HCEC 1CT (cell line): ENCODE measurements at places on chromosomes 11 and 22.

DNA sequence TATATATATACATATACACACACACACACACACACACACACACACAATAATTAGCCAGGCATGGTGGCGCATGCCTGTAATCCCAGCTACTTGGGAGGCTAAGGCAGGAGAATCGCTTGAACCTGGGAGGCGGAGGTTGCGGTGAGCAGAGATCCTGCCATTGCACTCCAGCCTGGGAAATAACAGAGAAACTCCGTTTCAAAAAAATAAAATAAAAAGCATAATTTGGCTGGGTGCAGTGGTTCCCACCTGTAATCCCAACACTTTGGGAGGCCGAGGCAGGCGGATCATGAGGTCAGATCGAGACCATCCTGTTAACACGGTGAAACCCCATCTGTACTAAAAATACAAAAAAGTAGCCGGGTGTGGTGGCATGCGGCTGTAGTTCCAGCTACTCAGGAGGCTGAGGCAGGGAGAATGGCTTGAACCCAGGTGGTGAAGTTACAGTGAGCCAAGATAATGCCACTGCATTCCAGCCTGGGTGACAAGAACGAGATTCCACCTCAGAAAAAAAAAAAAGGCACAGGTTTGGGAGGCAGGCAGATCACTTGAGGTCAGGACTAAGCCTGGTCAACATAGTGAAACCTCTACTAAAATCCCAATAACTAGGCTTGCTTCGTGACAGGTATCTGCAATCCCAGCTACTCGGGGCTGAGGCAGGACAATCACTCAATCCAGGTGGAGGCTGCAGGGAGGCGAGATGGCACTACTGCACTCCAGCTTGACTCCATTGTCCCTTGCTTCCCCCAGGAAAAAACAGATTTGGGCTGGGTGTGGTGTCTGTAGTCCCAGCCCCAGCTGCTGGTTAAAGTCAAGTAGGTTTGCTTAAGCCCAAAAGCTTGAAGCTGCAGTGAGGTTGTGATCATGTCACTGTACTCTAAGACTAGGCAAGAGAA is 11.8 kb upstream of the WDR74 start:
- DNase-seq, result no peak

- no peak for DNase-seq
Measured at GRCh38 chr11:71535825-71536224, 2.0 kb upstream of the KRTAP5-8 start.

- no peak for DNase-seq
Measured at GRCh38 chr11:8963569-8964323, 496 bp downstream of the TMEM9B start.

GRCh38 chr11:7353100-7353499 is 101.4 kb downstream of the SYT9 start:
- peak; percentile 25 for DNase-seq

DNA sequence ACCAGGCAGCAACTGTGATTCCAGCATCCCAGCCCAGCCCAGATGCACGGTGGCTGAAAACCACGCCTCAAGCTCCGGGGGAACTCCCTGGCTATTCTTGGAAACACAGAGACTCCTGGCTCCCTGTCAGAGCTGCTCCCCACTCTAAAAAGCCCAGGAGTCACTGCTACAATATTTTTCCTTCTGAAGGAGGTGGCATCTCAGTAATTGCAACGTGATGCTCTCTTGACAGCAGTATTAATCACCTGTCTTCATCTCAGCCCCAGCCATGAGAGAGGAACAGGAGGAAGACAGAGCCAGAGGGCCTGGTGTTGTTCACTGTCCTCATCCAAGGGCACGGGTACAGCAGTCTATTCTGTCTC is 26.9 kb downstream of the DRD2 start:
- DNase-seq, result no peak

DNA sequence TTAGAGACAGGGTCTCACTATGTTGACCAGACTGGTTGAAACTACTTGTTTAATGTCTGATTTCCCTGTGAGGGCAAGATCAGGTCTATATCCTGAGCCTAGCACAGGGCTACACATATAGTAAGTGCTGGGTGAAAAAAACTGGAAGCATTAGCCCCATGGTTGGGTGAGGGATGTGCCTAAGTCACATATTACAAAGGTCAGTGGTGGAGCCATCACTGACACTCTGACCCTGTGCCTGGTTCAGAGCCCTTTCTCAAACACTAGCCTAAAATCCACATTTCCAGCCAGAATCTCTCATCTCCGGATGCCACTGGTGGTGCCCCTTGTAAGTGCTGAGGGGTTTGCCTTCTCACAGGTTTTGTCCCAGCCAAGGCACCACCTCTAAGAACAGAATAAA is 9.0 kb downstream of the TBC1D10A start:
- no peak for DNase-seq

DNA sequence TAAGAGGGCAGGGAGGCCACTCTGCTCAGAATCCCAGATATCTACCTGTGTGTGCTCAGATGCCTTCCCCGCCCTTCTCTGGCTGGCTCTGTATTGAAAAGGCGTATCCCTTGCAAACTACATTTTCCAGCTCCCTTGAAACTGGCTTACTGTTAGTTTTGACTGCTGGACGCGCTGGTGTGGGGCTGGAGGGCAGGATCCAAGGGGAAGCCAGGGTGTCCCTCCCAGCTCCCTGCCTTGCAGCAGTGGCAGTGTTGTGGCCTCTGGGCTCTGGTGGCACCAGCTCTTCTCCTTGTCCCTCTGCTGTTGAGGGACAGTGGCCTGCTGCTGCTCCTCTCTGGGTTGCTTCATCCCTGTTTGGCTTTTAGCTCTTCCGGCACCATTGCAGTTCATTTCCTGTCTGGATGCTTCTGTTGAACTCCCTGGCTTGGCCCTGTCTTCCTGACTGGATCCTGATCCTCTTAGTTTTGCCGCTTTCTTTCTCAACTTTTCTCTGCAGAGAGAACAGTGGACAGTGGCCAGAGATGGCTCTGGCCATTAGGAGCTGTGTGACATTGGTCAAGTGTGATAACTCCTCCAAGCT is 107.1 kb upstream of the PARVA start:
- no peak for DNase-seq

- no peak for DNase-seq
Measured at GRCh38 chr11:108592591-108593213, 866 bp downstream of the EXPH5 start.

DNA sequence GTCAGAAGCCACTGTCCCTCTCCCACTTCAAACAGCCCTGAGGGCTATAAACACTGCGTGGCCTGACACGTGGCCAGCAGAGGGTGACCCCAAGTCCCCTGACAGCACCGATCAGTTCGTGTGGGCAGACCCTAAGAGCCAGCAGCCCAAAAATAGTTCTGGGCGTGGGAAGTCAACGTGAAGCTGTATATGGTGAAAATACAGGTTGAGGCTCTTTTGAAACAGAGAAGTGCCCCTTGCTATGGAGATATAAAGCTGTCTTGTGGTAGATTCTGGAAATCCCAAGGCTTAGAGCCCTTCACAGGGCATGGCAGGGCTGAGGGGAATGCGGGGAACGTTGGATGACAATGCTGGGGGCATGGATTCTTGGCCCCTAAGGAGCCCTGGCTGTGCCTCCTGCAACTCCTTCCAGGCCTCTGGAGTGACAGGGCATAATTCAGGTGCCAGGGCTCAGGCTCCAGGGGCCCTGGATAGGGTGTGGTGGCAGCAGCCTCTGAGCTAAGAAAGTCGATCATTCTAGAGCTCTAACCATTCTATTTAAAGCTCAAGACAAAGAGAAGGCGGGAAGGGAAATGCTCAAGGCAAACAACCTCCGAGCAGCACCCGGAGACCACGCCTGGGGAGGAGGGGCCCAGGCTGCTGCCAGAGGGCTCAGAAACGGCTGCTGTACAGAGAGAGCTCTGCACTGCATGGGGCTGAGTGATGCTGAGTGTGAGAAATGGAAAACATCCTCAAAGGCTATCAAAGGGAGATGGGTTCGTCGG is 60.4 kb upstream of the CD5 start:
- DNase-seq, result no peak

DNA sequence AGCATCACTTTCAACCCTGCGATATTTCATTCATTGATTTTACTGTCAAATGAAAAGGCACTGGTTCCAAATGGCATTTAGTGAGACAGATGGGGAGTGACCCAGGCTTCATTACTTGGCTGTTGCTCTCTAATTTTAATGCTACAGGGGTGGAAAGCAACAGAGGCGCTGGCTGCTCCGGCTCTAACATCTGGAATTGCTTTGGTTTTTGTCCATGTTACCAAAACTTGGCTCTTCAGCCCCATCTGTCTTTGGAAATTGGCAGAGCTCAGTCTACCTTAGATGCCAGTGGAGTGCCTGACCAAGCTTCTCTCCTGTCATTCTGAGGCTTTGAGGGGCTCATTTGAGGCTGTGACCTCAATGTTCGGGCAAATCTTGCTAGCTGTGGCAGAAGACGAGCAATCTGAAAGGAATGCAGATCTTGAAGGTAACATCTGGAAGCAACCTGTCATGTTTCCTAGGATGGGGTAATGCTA is 409.5 kb upstream of the SYN3 start:
- DNase-seq, result no peak

DNA sequence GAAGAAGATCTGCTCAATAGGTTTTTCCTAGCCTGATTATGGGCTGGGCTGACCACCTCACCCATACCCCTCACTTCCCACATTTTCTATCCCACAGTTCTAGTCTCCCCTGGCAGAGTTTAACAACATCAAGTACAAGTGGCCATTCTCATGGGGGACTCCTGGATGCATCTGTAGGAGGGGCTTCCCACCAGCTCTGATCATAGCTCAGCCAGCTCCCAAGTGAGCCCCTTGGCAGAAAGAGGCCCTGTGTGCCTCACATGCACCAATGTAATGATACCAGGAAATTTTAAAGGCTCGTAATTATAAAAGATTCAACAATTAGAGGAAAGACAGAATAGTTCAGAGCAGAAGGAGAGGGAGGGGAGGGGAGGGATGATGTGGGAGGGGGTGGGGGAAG is 144.2 kb upstream of the SYT13 start:
- no peak for DNase-seq

- DNase-seq, result no peak
Measured at GRCh38 chr11:21485006-21485405, 707.9 kb upstream of the ANO5 start.

DNA sequence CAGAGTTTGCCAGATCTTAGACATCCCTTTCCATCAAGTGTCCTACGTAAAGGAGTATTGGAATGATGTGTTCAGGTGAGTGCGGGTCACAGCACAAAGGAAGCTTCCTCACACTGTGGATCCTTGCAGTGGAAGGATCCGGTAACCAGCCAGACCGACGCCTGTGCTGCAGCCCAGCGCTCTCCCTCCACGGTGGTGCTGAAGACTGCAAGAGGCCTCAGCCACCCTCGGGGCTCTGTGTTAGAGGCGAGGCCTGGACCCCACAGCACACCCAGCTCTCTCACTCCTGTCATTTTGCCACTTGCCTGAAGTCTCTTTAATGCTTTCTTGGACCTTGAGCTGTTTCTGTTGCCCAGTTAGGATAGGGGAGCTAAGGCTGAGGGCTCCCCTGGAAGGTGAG is 2.4 kb downstream of the TRMU start:
- no peak for DNase-seq

DNA sequence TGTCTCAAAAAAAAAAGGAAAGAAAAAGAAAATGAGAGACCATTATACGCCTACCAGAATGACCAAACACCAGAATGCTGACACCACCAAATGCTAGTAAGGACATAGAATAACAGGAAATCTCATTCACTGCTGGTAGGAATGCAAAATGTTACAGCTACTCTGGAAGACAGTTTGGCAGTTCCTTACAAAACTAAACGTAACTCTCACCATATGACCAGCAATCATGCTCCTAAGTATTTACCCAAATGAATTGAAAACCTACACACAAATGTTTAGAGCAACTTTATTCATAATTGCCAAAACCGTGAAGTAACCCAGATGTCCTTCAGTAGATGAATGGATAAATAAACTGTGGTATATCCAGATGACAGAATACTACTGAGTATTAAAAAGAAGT is 7.2 kb downstream of the CHKA start:
- DNase-seq, result no peak

DNA sequence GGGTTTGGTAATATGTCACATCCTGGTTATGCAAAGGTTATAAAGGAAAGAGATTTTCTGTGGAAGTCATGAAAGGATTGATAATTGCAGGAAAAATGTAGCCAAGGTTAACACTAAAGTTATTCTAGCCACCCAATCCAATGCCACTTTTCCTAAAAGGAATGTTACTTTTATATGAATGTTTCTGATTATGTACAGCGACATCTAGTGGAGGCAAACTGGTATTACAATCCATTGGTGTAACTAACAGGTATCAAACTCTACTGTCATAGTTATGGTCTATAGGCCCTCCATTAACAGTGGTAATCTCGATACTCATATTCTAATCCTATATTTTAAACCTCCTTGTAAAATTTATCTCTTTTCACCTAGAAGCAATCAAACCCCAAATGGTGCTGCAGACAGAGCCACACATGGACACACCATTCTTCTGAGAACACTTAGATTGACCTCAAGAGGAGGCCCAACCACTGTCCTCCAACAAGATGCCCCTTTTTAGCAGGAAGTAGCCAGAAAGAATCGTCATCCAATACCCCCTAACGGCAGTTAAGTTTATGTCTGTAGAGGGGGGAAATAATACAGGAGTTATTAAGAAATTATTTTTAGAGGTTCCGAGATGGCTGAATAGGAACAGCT is 74.9 kb upstream of the RAG2 start:
- DNase-seq, result peak; percentile 32

- DNase-seq, result no peak
Measured at GRCh38 chr22:36297568-36297967, 44.6 kb downstream of the APOL1 start.

GRCh38 chr11:19075636-19076035 is 15.1 kb upstream of the MRGPRX2 start:
- no peak for DNase-seq

DNA sequence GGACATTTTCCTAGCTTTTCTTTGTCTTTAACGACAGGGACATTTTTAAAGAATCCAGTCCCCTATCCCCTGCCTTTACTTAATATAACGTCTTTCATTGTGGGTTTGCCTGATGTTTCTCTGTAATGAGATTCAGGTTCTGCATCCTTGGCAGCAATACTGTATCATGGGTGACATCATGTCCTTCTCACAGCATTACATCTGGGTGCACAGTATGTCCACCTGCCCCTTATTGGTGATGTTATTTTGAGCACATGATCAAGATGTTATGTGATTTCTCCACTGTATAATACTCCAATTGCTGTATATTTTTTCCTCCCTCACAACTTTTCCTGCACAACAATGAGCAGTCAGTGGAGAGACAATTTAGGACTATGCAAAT is 9.7 kb upstream of the STK33 start:
- no peak for DNase-seq

DNA sequence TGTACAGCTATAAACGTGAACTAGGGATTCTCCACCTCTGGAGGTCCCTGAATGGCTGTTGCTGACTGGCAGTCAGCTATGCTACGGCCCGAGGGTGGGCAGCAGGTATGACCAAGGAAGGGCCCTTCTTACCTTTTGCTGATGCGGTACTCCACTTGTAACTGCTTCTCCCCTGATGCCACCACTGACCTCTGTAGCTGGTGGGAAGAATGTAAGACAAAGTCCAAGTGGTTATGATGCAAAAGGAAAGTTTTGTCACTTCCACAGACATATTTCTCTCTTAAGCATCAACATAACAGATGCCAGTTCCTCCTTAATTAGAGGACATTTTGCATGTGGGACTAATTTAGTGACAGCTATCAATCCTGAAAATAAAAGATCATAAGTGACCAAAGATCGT is 32.2 kb downstream of the P4HA3 start:
- DNase-seq, result no peak
